Fibroblast of villous mesenchyme (primary cell): ENCODE measurements at places on chromosomes 3 and 15. TPM values are rescaled to one million over a fixed set of nuclear protein-coding genes. Genes with fewer than 3 reads are reported as not detected.

DNA sequence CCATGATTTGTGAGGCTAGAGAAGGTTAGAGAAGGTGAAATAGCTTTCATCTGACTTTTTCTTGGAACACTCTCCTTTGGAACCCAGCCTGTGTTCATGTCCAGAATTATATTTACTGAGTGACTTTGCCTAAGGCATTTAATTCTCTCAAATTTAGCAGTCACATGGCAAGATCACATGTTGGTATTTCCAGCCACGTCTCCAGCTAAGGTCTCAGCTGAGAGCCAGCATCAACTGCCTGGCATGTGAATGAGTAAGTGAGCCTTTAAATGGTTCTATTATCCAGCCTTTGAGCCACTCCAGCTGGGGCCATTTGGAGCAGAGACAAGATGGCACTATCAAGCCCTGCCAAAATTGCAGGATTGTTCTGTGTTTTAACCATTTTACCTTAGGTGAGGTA lies 130.2 kb upstream of the SGO1 start:
- no peak for DNase-seq

GRCh38 chr3:122974764-122975162 lies 52.8 kb downstream of the SEMA5B start:
- DNase-seq, result peak; percentile 44

DNA sequence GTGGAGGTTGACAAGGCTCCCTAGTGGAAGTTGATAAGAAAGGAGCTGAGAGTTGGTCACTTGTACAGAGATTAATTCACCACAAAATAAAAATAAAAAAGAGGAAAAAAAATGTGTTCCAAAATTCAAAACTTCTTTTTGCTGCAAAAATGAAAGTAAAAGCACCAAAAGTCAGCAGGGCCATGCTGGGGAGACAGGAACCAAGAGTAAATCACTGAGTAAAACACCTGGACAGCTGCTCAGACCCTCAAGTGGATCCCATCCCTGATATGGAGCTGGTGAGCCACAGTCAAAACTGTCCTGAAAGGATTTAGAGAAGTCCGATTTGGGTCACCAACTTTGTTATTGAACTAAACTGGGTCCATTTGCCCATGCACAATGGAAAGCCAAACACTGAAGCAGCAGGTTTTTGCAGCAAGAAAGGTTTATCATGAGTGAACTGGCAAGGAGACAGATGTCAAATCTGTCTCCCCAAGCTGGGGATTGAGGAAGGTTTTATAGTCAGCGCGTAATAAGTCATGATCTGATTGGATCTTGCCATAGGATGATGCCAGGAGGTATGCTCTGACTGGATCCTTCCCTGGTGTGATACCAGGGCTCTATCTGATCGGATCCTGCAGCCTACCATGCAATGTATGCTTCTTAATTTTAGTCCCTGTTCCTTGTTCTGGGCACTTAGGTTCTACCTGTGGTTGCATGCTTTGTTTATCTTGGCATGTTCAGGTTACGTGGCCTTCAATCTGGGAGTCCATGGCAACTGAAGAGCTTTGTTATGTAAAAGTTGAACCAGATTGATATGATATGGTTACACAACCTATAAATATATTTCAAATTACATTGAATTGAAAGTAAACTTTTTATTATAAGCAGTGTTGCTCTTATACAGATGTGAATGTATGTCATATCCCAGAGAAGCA lies 313.2 kb downstream of the POLQ start:
- DNase-seq, result no peak

DNA sequence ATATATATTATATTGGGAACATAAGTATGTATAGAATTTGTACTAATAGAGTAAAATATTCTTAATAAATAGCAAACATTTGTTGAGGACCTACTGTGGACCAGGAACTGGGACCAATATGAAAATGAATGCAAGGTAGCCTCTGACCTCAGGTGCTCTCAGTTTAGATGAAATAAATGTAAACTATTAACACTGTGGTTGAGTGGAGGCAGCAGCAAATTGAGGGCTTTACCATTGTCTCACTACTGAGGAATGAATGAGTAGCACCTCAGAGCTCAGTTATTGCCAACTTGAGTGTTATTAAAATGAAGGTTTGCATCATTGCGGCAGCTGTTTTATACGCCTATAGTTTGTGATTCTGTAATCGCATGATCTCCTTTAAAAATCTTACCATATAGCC lies 90.9 kb upstream of the CGNL1 start:
- DNase-seq, result no peak

GRCh38 chr3:42608581-42608980 lies 8.1 kb downstream of the NKTR start:
- DNase-seq, result peak; percentile 48

DNA sequence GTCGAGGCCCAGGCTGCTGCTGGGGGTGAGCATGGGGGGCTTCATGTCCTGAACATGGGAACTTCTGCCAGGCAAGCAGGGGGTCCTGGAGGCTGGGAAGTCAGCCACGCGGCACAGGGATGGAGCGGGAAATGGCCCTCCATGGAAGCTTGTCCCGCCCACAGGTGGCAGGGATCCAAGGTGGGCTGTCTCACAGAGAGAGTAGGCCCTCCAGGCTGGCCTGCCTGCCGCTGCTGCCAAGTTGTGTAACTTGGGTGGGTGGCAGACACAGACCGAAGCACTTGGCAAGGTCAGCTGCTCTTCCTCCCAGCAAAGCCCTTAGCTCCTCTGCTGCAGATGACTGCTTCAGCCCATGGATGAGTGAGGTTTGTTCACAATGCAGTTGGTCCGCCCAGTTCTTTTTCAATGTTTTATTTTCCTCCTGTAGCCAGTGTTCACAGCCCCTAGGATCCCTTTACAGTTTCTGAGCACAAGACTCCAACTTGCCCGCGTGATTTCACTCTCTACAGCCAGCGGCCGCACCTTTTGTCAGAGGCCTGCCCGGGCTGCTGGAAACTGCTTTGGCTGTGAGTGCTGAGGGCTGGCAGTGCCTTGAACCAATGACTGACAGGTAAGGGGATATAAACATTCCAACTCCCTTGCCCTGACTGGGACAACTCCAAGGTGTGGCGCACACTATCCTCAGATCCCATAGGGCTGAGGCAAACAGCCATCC lies 26.7 kb downstream of the HCN4 start:
- DNase-seq, result no peak

DNA sequence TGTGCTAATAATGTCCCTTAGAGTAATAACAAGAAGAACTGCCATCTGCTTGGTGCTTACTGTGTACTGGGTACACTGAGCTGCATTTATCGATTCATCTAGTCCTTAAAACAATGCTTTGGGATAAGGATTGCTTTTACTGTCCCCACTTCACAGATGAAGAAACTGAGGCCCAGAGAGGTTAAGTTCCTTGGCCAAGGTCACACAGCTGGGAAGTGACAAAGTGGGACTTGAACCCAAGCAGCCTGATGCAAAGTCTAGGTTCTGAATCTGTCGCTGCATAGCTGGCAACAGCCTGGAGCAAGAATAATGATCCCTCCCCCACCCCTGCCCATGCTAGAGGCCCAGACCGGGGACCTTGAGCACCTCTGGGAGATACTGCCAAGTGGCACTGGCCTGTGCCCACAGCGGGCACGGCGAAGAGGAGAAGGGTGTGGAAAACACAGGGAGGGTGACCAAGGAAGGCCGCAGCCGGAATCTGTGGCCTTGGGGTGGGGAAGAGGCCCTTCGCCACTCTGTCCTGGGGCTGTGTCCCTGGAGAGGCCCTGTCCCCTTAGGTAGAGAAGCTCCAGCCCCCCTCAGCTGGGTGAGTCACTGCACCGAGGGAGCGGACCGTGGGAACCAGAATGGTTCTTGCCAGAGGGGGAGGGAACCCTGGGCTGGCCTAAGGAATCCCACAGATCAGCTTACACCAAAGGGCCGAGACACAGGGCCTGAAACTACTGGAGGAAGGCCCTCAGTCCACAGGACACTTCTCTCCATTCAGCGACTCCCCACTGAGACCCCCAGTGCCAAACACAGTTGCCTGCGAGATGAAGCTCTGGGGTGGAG lies 3.5 kb downstream of the PLXND1 start:
- peak; percentile 99 for DNase-seq

- DNase-seq, result no peak
Measured at GRCh38 chr3:139794469-139795265, 116.9 kb upstream of the NMNAT3 start.

DNA sequence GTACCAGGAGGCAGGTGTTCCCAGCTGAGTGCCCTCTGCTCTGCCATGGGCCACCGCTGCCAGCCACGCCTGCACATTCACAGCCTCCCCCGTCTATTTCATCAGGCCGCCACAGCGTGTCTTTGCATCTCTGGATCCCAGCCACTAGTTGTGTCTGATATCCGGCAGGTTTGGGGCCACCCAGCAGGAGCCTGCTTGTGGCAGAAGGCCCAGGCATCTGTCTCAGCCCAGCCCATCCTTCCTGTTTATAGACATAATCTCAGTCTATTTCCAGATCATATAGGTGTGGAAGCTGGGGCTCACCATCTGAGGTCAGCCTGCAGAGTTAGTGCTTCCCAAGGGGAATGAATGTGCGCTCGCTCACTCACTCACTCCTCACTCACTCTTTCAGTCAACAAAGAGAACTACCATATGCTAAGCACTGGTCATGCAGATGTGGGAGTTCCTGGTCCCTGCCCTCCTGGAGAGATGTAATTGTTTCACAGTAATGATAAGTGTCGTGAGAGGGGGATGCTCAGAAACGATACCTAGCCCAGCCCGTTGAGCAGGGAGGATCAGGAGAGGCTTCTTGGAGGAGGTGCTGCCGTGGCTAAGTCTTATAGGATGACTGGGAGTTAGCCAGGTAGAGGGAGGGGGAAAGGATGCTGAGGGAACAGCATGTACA lies 60.6 kb downstream of the FGD5 start:
- peak; percentile 3 for DNase-seq

- DNase-seq, result peak; percentile 22
Measured at GRCh38 chr3:138942271-138942670, 4.7 kb downstream of the FOXL2 start.

DNA sequence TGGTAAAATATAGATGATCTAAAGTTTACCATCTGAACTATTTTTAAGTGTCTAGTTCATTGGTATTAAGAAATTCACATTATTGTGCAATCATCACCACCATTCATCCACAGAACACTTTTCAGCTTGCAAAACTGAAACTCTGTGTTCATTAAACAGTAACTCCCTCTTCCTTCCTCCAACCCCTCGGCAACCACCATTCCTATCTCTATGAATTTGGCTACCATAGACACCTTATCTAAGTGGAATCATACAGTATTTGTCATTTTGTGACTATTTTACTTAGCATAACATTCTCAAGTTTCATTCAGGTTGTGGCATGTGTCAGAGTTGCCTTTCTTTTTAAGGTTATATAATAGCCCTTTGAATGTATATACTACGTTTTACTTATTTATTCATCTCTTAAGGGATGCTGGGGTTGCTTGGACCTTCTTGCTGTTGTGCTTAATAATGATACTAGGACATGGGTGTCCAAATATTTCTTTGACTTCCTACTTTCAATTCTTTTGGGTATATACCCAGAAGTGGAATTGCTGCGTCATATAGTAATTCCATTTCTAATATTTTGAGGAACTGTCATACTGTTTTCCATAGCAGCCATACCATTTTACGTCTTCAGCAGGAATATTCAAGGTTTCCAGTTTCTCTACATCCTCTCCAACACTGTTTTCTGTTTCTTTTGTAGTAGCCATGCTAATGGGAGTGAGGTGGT lies 20.9 kb downstream of the KAT2B start:
- DNase-seq, result peak; percentile 74

DNA sequence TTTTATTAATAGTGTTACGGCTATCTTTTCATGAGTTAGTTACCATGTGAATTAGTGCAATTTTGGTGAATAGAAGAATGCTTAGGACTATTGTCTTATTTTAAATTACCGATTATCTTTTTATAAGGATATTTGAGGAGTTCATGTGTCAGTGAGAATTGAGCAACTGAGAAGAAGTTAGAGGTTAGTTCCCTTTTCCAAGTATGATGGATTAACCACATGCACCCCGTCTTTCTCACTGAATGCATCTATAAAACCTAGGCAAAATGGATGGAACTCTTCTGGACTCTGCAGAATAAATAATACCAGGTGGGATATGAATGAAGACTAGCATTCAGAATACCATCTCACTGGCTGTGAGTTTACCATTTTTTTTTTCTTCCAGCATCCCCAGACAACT lies 74.3 kb downstream of the TCF12 start:
- no peak for DNase-seq

GRCh38 chr15:62895905-62896316 lies 146.6 kb upstream of the TPM1 start:
- peak; percentile 72 for DNase-seq

DNA sequence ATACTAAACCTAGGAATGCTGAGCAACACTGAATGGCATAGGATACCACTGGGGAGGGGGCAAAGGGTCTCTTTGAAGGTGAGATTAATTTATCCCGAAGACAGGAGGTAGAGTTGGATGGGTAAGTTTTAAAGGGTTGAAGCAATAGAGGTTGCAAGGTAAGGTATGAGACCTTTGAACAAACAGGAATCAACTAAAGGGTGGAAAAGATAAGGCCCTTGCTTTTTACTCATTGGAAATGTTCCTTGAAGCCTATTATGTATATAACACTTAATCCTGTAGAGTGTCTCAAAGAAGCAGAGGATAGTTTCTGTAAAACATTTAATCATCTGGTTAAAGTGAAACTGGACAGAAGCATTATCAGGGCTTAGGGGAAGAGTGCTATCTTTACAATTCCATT lies 5.7 kb downstream of the ABHD5 start:
- DNase-seq, result peak; percentile 73

DNA sequence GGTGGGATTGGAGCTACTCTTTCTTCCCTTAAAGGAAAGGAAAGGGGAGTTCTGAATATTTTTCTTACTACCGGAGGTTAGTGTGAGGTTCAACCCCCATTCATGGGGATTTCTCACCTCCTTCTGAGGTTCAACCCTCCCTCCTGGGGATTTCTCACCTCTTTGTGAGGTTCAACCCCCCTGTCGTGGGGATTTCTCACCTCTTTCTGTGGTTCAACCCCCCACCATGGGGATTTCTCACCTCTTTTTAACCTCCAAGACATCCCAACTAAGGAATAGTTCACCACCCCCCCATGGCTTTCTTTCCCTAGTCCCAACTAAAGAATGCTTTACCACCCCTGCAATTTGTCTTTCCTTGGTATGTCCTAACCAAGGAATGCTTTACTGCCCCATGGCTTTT lies 520.3 kb downstream of the EDEM1 start:
- no peak for DNase-seq

ADGRG7 gene
- total RNA-seq, result not detected in 2 replicates

DTWD1 gene
- 20.9 and 38.0 TPM in 2 replicates for total RNA-seq

TIMP4 gene
- total RNA-seq, result 1.3 TPM in 2 replicates

PDZRN3 gene
- 32.5 and 33.7 TPM in 2 replicates for total RNA-seq

GPR87 gene
- 0.43 TPM in 1 of 2 replicates, not detected in the other for total RNA-seq

POTEB gene
- total RNA-seq, result not detected in 2 replicates
